ENCODE measurements at places on chromosomes 5 and 9. TPM values are rescaled to one million over a fixed set of nuclear protein-coding genes. Genes with fewer than 3 reads are reported as not detected.
A peak's percentile ranks its signal among the peaks of the same experiment; 100 is the strongest.

DNA sequence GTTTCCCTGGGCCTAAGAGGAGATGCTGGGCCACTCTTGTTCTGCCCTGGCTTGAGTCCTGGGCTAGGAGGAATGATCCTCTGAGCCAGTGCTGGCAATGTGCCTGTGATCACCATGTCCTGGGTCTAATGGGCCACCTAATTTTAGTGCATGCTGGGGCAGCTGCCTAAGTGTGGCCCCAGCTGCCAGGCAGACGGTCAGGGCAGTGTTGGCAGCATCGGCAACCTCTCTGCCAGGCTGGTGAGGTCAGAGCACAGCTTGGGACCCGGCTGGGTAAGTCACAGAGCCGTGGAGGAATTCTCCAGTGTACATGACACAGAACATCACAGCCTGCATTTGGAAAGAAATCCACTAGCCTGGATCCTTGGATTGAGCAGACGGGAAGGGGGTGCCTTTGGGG, 21.4 kb upstream of the PITX1 start:
- DNase-seq, result no peak
- peaks cover 3% of the 10 kb centered on the region for H3K4me1 ChIP-seq
- no peak overlapping the region for H3K27ac ChIP-seq

GRCh38 chr5:4230471-4230785, 634.8 kb downstream of the IRX1 start:
- no peak for DNase-seq
- H3K27me3 ChIP-seq, result peaks cover 35% of the 10 kb centered on the region
- no peak overlapping the region for H3K27ac ChIP-seq
- no peak overlapping the region for H3K4me3 ChIP-seq

The CNTFR gene
- total RNA-seq, result 2.3 TPM

The PCDHB11 gene
- total RNA-seq, result 4.7 TPM

The LCN12 gene
- total RNA-seq, result 16.2 TPM

- no peaks in the 10 kb centered on the region for H3K27me3 ChIP-seq
- no peaks in the 10 kb centered on the region for H3K36me3 ChIP-seq
- H3K27ac ChIP-seq, result no peak overlapping the region
- DNase-seq, result no peak
- no peak overlapping the region for H3K4me3 ChIP-seq
- H3K4me1 ChIP-seq, result no peaks in the 10 kb centered on the region
Measured at GRCh38 chr9:3775968-3776367, 250.2 kb upstream of the RFX3 start.

GRCh38 chr5:125152044-125152443, 405.6 kb upstream of the ZNF608 start:
- DNase-seq, result no peak
- H3K27me3 ChIP-seq, result no peaks in the 10 kb centered on the region
- H3K36me3 ChIP-seq, result no peaks in the 10 kb centered on the region
- H3K4me1 ChIP-seq, result peaks cover 30% of the 10 kb centered on the region

The FOXD4L3 gene
- total RNA-seq, result 0.36 TPM

GRCh38 chr5:71652803-71653543, 65.8 kb downstream of the MCCC2 start:
- H3K36me3 ChIP-seq, result peaks cover 47% of the 10 kb centered on the region
- peaks cover 29% of the 10 kb centered on the region for H3K4me1 ChIP-seq
- H3K4me3 ChIP-seq, result no peak overlapping the region
- no peak for DNase-seq
- H3K27me3 ChIP-seq, result peaks cover 2% of the 10 kb centered on the region

- H3K4me3 ChIP-seq, result no peak overlapping the region
- no peaks in the 10 kb centered on the region for H3K36me3 ChIP-seq
- H3K27ac ChIP-seq, result no peak overlapping the region
Measured at GRCh38 chr5:95114902-95115301, 170.0 kb downstream of the MCTP1 start.

DNA sequence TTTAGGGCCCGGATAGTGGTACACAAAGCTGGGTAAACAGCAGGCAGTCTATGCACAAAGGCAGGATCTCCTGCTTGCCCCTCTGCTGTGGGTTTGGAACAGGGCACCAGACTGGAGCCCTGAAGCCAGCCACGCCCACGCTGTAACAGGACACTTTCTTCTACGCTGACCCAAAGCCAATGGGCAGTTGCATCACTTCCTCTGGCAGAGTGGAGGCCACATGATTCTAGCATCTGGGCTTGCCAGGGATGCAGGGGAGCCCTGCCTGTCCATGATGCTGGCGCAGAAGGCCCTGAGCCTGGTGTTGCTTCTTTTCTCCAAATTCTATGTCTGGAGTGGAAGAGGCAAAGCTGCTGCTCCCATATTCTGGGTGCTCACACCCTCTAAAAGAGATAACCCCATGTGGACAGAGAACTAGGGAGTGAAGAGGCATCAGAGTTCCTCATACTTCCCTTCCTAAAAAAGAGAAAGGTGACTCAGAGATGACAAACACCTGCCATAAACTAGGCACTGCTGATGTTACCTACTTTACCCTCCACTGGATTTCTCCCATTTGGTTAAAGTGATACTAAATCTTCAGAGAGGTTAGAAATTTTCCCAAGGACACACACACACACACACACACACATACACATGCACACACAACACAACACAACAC, 260.3 kb upstream of the KLF4 start:
- no peaks in the 10 kb centered on the region for H3K4me1 ChIP-seq
- H3K27me3 ChIP-seq, result peaks cover 91% of the 10 kb centered on the region
- no peak overlapping the region for H3K4me3 ChIP-seq

DNA sequence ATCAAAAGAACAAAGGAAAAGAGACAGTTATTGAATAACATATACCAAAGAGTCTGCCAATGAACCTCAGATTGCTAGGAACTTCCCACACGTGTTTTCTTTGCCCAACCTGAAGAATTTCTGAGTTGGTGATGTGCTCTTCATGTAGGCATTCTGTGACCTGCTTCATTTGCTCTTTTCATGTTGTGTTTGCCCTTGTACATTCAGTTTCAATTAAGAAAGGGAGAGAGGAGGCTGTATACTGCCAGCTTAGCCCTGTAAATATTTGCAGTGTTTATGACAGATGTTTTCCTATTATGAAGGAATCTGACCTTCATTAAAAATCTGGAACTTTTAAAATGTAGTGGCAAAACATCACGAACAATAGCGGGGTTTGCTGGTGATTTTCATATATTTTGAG, 168.5 kb downstream of the GAS1 start:
- no peak for DNase-seq
- no peaks in the 10 kb centered on the region for H3K36me3 ChIP-seq
- no peaks in the 10 kb centered on the region for H3K4me1 ChIP-seq
- H3K27ac ChIP-seq, result no peak overlapping the region
- peaks cover 7% of the 10 kb centered on the region for H3K27me3 ChIP-seq

DNA sequence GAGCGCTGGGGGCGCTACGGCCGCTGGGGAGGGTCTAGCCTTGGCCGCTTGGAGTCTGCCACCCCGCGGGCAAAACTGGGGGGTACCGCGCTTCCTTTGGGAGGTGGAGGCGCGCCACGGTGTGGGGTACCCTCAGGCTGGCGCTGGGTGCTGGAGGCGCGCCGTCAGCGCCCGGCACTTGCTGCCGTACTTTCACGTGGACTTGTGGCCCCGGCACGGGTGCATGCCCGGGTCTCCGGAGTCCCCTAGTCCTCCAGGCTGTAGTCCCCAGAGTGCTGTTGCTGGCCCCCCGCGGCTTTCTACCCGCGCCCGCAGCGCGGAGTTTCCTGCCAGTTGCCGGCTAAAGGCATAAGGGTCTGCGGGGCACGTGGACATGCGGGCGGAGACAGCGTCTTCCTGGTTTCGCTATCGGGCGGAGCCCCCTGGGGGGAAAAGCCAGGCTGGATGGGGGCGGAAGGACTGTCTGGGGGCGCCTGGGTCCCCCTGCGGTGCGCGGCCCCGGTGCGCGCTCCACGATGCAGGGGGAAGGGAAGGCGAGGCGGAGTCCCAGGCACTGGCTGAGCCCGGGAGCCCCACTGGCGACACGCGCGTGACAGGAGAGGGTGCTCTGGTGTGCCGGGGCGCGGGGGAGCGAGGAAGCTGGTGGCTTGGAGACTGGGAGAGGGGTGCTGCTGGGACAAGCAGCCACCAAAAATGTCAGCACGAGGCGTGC, 666 bp downstream of the PPARGC1B start:
- H3K4me3 ChIP-seq, result peak overlapping the region; percentile 68
- H3K27ac ChIP-seq, result no peak overlapping the region
- DNase-seq, result no peak
- H3K36me3 ChIP-seq, result no peaks in the 10 kb centered on the region
- peaks cover 3% of the 10 kb centered on the region for H3K4me1 ChIP-seq

All from progenitor cell of endocrine pancreas (in vitro differentiated cells).